Nasal cavity respiratory epithelium epithelial cell of viscerocranial mucosa (primary cell): ENCODE measurements at places on chromosomes 5 and 9. TPM values are rescaled to one million over a fixed set of nuclear protein-coding genes. Genes with fewer than 3 reads are reported as not detected.

FGD3 gene
- 0.34 and 1.9 TPM in 2 replicates for total RNA-seq

POU5F2 gene
- total RNA-seq = 0.34 and 1.7 TPM in 2 replicates

PLEKHG4B gene
- total RNA-seq = 0.07 TPM in 1 of 2 replicates, not detected in the other

UGT3A1 gene
- not detected in 2 replicates for total RNA-seq

MUSK gene
- total RNA-seq = not detected in 2 replicates

CACNA1B gene
- under 0.01 TPM in 1 of 2 replicates, not detected in the other for total RNA-seq

SELENOP gene
- total RNA-seq = 1.4 and 54.8 TPM in 2 replicates

CNTNAP3B gene
- total RNA-seq = 3.1 and 9.9 TPM in 2 replicates

ELOVL7 gene
- total RNA-seq = 11.5 and 42.0 TPM in 2 replicates

CCNJL gene
- total RNA-seq = 4.1 and 4.9 TPM in 2 replicates

CDH6 gene
- under 0.01 and 0.14 TPM in 2 replicates for total RNA-seq
